Activated T-helper 1 cell treated with anti-CD3 and anti-CD28 coated beads, Interleukin-2, amount 50 U/mL, for 16 hours (primary cell): ENCODE measurements at places on chromosomes 11 and 22.

- peak; percentile 52 for DNase-seq
These were observed 46.4 kb downstream of the MORC2 start for GRCh38 chr22:30922151-30922611.

DNA sequence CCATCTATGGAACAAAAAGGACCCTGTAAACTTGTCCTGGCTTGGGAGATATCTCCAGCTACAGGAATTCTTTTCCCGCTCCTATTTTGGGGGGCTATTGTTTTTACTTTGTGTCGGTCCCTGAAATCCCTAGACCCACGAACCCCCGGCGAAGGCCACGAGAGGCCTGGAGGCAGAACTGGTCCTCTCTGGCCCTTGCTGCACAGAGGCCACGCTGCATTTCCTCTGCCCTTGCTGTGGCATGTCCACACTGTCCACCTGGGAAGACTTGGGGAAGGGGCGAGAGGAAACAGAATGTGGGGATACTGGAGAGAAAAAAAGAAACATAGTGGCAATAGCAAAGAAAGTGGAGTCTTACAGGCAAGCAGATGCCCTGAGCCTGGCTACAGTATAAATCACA, 2.3 kb upstream of the ANO1 start:
- no peak for DNase-seq

DNA sequence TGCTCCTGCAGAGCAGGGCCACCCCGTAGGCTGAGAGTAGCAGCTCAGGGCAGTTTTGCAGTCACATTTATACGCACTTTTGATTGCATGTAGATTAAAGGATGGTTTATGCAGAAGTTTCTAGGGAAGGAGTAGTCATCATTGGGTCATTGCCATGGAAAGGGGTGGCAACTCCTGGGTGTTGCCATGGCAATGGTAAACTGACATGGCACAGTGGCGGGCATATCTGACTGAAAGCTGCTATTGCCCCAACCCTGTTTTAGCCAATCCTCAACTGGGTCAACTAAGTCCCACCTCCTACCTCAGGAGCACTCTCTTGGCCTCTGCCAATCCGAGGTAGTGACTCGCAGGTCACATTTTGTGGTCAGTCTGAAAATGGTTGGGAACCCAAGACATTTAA, 2.4 kb upstream of the ARSA start:
- DNase-seq, result no peak

GRCh38 chr11:10902301-10903063, 44.6 kb upstream of the ZBED5 start:
- no peak for DNase-seq

DNA sequence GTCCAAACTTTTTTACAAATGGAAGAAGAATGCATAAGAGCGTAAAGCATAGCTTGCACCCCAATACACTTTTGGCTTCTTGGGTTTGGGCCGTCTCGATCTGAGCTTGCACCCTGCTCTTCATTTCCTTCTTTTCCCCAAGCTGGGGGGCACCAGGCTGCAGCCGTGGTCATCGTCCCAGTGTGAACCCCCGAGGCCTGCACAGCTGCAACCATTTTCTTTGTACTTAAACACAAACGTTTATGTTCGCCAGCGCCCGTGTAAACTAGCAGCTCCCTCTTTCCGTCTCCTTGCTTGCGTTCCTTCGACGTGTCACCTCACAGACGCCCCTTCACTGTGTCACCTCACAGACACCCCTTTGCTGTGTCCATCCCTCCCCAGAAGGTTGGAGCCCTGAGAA, 10.1 kb downstream of the KRTAP5-5 start:
- DNase-seq, result no peak

DNA sequence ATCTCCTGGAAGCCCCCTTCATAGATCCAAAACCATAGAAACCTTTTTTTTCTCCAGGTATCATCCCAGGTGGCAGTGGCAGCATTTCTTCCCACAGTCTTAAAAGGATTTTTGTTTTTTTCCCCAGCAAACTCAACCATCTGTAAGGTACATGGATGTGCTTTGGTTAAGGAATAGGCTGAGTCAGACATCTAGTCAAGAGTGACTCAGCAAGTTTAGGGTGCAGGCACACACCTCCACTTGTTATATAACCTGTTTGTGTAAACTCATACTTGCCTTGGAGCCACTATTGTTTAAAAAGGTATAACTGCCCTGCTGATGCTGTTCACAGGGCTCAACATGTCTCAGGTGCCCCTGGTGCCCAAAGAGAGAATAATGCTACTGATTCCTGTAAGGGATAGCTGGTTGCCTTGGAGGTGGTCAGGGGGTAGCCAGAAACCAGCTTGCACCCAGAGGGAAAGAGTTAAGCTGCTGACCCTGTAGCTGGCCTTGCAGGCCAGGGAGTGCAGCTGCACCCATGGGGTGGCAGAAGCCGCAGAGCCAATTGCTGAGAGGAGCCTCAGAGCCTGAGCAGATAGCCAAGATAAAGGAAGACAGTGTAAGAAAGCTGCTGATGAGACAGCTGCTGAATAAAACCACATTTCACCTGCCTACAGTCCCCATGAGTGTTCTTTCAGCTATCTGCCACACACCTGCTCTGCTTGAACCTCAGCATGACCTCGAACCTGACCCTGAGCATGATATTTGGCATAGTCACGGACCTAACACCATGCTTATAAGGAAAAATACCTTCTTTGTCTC, 1726.1 kb upstream of the RAG2 start:
- DNase-seq, result no peak

- DNase-seq, result no peak
These were observed 722 bp upstream of the GUCY1A2 start for GRCh38 chr11:107018902-107019493.

DNA sequence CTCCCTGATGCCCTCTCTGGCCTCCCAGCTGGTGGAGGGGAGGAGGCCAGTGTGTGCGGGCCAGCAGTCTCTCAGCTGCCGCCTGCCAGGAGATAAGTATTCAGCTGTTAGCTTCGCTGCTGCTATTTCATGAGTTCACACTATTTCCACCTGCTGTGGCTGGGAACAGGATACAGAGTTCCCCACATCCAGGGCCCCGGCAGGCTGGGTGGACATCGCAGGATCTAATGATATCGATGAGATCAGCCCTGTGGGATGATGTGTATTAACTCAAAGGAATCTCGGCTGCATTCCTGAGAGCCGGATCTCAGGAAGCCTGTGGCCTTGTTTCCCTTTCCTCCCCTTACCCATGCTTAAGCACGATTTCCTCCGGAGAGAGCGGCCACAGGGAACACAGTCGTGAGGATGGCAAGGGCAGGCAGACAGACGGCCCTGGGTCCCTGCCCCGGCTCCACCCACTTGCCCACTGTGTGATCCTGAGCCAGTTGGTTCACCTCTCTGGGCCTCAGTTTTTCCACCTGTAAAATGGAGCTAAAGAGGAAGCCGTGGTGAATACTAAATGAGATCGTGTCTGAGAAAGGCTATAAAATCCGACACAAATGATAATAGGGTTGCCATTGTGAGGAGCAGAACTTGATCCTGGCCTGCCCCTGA, 6.5 kb upstream of the PVALB start:
- no peak for DNase-seq

DNA sequence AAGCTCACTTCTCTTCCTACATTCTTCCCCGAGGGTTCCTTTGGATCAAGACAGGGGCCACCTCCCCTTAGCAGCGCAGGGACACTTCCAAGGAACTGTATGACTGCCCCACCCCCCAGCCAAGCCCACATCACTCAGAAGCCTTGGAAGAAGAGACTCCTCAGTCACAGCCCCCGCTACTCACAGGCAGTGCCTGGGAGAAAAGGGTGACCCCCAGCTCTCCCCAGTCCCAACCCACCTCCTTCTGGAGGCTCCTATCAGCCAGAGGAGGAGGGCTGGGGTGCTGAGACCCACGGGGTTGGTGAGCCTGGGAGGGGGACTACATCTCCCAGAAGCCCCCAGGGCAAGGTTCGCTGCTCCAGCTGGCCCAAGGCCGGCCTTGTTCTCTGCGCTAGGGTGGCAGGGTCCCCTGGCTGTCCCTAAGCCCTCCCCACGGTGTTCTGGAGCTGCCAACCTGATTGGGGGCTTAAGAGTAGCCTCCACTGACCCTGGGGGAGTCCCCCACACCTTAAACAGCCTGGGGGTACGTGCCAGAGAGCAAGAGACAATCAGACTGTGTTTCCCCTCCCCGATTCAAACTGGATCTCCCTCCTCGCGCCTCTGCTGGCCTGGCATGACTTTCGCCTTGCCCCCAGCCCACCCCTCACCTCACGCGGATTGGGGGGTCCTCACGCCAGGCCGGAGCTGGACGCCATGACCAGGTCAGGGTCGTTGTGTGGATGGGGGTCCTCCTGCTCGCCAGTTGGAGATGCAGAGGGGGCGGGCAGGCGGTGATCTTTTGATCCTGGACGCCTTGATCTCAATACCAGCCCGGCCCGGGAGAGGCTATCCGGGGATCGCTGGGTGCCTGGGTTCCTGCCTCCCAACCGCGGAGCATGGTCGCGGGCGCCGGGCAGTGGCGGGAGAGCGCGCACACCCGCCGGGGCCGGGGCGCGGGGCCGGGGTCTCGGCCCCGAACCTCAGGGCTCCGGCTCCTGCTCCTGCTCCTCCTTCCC, 838 bp downstream of the BCL9L start:
- DNase-seq, result no peak

GRCh38 chr11:75133976-75134375, 16.9 kb upstream of the SLCO2B1 start:
- no peak for DNase-seq
